ENCODE measurements at places on chromosomes 13 and 19.

- DNase-seq: peak; percentile 7
Observed at GRCh38 chr19:18279266-18279515, 2.2 kb downstream of the JUND start.

- DNase-seq: no peak
Observed at GRCh38 chr13:41651413-41652058, 194.2 kb downstream of the RGCC start.

- DNase-seq: no peak
Observed at GRCh38 chr13:113053376-113053775, 52.2 kb upstream of the F7 start.

DNA sequence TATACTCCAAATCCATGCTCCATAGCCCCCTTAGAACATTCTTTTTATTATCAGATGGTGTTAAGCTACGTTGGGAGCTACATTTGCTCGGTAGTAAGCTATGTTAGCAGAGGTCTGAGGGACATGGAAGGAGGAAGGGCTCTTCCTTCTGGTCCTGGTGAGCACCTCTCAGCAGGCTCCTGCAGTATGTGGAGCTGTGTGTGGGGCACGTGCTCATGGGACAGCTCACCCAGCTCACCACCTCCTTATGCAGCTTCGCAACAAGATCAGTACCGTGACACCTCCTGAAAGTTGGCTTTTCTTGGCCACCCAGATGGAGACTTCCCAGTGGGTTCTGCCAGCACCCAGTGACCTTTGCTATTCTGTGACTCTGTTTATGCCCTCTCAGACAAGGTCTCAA is 400.5 kb upstream of the SLC10A2 start:
- no peak for DNase-seq

DNA sequence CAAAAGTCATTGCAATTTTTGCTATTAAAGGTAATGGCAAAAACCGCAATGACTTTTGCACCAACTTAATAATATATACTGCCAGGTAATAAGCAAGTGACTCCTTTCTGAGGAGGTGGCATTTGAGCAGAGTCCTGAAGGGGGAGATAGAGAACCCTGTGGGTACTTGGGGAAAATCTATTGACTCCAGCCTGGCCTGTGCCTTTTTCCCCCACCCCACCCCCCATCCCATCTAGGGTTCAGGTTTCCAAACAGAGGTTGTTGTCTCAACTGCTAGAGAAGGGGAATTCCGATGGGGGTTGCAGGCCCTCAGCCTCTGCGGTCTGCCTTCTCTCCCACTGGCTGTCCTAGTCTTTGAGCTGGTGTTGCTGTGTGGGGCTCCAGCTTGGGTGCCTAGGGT is 11.5 kb downstream of the S1PR2 start:
- peak; percentile 44 for DNase-seq

GRCh38 chr19:12792853-12793289 is 1.6 kb downstream of the JUNB start:
- DNase-seq: no peak

- no peak for DNase-seq
Observed at GRCh38 chr13:99287551-99287950, 19.6 kb downstream of the GPR183 start.

DNA sequence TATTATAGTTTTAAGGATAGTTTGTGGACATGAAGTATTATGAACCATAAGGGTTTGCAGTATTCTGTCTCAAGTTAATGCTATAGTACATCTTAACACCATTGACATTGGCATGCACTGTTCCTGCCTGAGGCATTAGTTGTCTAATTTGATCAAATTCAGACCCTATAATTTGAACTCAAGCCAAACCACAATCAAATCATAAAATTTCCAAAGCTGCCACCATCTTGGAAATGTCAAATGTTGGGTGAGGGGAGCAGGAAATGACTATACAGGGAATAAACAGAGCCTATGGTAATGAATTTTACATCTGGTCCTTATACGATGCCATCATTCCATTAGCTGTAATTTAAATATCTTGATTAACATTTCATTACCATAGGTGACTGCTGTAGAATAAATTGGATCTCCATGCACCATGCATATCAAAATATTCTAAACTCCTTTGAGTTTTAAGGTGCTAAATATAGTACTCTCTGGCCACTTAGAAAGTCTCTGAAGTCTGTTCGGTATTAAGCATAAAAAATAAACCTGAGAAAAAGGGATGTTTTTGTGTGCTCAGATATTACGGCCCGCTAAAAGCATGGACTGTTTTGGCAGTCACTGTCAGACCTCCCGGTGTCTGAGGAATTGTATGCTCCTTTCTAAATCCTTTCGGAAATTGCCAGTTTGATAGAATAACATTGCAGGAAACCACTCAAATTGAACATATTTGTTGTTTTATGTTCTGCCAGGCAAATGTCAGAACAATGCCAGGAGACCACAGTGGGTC is 257.7 kb downstream of the SPRY2 start:
- DNase-seq: no peak

- peak; percentile 2 for DNase-seq
Observed at GRCh38 chr19:54684527-54684926, 21.7 kb downstream of the LILRB4 start.

GRCh38 chr13:21796775-21797514 is 126.1 kb downstream of the FGF9 start:
- DNase-seq: no peak

DNA sequence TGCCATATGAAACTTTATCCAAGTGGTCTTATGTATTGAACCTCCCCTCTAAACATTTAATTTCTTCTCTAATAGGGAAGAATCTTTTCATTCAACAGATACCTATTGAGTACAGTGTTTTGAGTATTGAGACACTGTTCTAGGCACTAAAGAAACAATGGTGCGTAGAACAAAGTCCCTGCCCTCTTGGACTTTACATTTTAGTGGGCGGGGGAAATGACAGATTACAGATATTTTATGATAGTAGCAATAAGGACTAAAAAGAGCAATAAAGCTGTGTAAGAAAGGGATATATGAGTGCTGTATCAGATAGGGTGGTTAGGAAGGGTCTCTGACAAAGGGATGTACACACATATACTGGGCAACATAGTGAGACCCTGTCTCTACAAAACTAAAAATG is 5.4 kb downstream of the NUDT15 start:
- DNase-seq: no peak

DNA sequence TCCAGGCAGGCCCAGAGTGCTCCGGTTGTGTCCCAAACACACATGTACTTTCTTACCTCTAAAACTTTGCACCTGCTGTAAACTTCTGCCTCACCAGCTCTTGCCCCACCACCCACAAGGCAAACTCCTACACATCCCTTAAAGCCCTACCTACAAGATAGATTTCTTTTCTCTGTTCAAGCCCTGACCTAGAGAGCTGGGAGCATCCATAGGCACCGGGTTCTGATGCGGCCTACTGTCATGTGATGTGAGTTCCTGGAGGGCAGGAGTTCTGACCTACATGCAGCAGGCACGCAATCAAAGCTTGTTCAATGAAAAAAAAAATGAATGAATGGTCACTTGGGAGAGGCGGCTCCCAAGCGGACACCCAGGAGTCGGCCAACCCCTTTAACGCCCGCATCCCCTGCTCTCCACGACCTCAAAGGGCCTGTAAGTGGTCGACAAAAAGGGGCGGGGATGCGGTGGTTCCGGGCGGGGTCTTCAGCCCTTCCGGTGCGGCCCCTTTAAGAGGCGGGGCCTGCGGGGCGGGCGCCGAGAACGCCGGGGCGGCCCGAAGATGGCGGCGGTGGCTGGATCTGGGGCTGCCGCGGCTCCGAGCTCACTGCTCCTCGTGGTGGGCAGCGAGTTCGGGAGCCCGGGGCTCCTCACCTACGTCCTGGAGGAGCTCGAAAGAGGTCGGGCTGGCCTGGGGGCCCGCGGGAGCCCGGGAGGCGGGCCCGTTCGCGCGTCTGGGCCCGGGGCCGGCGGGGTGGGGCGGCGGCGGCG is at the start of gene MAP1S:
Gene MAP1S (plus strand): TSS at position 534 of the 765 bp plus-strand sequence. CDS start 23 bp downstream, at position 557.
- peak; percentile 40 for DNase-seq

DNA sequence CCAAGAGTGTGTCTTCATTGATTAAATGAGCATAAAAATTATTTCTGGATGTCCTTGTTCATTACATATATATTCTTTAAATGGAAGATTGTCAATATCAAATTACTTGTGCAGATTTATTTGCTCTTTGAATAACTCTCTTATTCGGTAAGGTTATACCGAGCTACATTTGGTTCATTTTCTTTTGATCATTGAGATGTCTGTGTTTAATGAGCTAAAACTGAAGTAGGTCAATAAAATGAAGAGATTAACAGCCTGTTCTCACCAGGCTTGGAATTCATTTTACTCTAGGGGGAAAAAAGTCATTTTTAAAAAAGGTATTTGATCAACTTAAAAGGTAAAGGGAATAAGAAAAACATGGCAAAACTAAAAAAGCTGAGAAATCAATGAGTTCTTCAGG is 10.6 kb downstream of the GPC5 start:
- no peak for DNase-seq

DNA sequence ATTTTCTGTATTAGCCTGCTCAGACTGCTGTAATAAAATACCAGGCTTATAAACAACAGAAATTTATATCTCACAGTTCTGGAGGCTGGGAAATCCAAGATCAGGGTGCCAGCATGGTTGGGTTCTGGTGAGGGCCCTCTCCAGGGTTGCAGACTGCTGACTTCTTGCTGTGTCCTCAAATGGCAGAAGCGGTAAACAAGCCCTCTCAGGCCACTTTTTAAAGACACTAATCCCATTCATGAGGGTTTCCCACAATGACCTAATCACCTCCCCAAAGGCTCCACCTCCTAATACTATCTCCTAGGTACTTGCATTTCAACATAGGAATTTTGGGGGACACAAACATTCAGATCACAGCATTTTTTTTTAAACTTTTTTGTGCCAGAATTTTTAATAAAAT is 159.3 kb downstream of the PDS5B start:
- DNase-seq: no peak

DNA sequence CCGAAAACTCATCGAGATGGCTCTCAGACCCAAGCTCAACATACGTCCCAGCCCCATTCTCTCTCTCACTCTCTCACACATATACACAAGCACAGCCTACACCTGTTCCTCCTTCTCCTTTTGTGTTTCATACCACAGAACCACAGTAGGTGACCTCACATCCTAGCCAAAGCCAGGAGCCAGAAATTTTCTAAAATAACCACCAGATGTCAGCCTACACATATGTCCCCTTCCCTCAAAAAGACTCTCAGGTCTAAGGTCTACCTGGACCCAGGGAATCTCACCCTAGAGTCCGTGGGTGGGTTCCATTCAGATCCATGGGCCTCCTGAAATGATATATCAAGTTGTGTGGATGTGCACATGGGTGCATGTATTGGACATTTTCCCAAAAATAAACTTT is 104.2 kb upstream of the IPO5 start:
- peak; percentile 43 for DNase-seq

DNA sequence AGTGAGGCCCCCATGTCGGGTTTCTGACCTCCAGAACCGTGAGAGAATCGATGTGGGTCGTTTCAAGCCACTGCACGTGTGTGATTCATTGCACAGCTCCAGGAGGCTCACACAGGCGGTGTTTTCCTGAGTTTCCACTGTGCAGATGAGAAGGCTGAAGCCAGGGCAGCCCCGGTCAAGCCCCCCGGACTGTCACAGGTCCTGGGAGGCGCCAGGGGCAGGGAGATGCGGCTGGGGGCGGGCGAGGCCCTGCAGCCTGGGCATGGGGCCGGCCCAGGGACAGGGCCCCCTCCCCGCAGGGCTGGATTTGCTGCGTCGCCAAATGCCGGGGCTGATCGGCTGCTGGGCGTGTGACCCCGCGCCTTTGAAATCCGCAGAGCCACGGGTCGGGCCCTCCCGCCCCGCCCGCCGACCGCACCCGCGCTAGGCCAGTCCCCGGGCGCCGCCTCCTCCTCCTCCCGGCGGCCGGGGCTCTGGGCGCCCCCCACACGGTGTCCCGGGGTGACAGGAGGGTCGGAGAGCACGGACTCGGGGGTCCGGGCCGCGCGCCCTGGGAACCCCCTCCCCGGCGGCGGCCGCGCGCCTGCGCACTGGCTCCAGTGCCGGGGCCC is 9.9 kb upstream of the MKNK2 start:
- DNase-seq: peak; percentile 58

- DNase-seq: no peak
Observed at GRCh38 chr13:28739376-28739775, 20.6 kb upstream of the SLC46A3 start.

- no peak for DNase-seq
Observed at GRCh38 chr19:58305932-58306323, 751 bp downstream of the ERVK3-1 start.

- no peak for DNase-seq
Observed at GRCh38 chr13:78139765-78140164, 221.1 kb upstream of the EDNRB start.

DNA sequence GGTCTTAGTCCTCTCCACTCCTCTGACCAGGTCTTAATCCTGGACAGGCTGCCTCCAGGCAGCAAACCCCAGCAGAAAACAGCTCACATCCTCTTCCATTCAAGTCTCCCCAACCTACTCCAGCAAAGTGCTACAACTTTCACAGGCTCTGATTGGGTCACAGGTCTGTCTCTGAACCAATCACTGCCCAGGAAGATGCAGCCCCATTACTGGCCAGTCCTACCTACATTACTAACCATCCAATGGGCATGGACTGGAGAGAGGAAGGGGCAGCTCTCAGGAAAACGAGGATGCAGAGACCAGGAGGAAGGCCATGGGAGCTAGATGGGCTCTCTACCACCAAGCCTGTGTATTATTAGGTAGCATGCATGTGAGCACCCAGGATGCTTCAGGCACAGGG is 12.2 kb downstream of the MED26 start:
- DNase-seq: no peak

GRCh38 chr19:52963247-52963618 is 552 bp upstream of the ZNF816 start:
- DNase-seq: no peak

- no peak for DNase-seq
Observed at GRCh38 chr19:52567921-52568320, 2.2 kb upstream of the ZNF701 start.

- no peak for DNase-seq
Observed at GRCh38 chr13:101026736-101027398, 352.3 kb upstream of the TMTC4 start.

DNA sequence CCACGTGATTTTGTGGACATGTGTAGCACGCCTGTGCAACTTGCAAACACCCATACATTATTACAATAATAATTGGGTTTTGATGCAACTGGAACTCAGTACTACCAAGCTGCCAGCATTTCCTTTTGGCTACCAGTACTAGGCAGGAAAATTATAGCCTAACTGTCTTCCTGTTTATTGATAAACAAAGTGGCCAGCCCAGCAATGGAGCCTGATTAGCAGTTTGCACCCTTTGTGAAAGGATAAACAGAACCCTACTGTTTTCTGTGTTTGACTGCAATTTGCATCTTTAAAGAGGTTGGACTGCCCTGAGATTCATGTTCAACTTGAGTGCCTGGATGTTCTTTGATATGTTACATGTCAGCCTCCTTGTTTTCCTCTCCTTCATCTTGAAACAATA is 173.9 kb downstream of the ZIC5 start:
- no peak for DNase-seq

DNA sequence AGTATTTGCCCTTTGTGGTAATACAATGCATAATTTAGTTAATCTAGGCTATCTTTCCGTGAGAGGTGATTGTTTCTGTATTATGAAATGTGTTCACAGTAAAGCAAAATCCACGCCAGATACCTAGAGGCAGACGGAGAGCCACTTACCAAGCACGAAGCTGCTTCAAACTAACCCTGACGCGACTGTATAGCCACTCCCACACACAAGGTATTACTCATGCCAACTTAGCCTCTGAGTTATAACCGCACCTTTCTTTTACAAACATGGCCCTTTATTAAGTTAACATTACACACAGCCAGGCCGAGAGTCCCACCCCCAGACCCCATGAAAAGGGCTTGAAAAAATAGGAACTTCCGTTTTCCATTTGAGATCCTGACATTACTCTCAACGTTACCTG is 185.7 kb downstream of the ABCC4 start:
- peak; percentile 61 for DNase-seq

GRCh38 chr19:52599241-52599640 is 29.2 kb downstream of the ZNF701 start:
- no peak for DNase-seq

- no peak for DNase-seq
Observed at GRCh38 chr19:31436121-31436776, 87.0 kb upstream of the TSHZ3 start.
